ENCODE measurements at places on chromosomes 6 and 20. TPM values are rescaled to one million over a fixed set of nuclear protein-coding genes. Genes with fewer than 3 reads are reported as not detected.

Gene ALDH8A1
- polyA plus RNA-seq: 0.21 TPM

Gene GMEB2
- polyA plus RNA-seq: 8.6 TPM

Gene BTN1A1
- 0.05 TPM for polyA plus RNA-seq

Gene MYT1
- 0.07 TPM for polyA plus RNA-seq

Gene CLIC5
- 42.3 TPM for polyA plus RNA-seq
